Endothelial cell (in vitro differentiated cells): ENCODE measurements at places on chromosomes 7 and 10. TPM values are rescaled to one million over a fixed set of nuclear protein-coding genes. Genes with fewer than 3 reads are reported as not detected.
A peak's percentile ranks its signal among the peaks of the same experiment; 100 is the strongest.

GRCh38 chr10:102726274-102726673 lies 11.8 kb downstream of the SFXN2 start:
- H3K36me3 ChIP-seq = peaks cover 12% of the 10 kb centered on the region
- no peak overlapping the region for H3K4me3 ChIP-seq
- H3K27me3 ChIP-seq = peaks cover 2% of the 10 kb centered on the region
- no peak overlapping the region for H3K27ac ChIP-seq
- no peak for DNase-seq
- peaks cover 18% of the 10 kb centered on the region for H3K4me1 ChIP-seq

DNA sequence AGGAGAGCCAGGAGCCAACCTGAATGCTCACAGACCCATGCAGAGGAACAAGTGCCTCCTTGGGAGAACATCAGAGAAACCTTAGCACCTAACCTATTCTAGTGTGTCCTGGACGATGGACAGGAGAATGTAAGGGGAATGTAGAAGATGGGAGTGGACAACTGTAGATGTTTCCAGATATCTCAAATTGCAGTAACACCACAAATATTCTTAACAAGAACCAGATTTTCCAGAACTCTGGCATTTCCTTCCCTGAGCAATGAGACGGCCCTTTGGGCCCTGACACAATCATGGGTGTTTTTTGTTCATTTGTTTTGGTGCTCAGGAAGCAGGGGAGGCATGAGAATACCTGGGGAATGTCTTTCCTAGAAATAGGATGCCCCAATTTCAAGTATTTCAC lies 196.1 kb upstream of the PRSS1 start:
- H3K4me1 ChIP-seq = peaks cover 2% of the 10 kb centered on the region
- H3K36me3 ChIP-seq = no peaks in the 10 kb centered on the region
- DNase-seq = no peak
- no peaks in the 10 kb centered on the region for H3K27me3 ChIP-seq
- H3K4me3 ChIP-seq = no peak overlapping the region

MYOF gene
- total RNA-seq = 12.4 TPM

GRCh38 chr7:127514499-127514898 lies 70.9 kb downstream of the GCC1 start:
- H3K36me3 ChIP-seq = no peaks in the 10 kb centered on the region
- no peak overlapping the region for H3K27ac ChIP-seq
- peaks cover 5% of the 10 kb centered on the region for H3K27me3 ChIP-seq

DNA sequence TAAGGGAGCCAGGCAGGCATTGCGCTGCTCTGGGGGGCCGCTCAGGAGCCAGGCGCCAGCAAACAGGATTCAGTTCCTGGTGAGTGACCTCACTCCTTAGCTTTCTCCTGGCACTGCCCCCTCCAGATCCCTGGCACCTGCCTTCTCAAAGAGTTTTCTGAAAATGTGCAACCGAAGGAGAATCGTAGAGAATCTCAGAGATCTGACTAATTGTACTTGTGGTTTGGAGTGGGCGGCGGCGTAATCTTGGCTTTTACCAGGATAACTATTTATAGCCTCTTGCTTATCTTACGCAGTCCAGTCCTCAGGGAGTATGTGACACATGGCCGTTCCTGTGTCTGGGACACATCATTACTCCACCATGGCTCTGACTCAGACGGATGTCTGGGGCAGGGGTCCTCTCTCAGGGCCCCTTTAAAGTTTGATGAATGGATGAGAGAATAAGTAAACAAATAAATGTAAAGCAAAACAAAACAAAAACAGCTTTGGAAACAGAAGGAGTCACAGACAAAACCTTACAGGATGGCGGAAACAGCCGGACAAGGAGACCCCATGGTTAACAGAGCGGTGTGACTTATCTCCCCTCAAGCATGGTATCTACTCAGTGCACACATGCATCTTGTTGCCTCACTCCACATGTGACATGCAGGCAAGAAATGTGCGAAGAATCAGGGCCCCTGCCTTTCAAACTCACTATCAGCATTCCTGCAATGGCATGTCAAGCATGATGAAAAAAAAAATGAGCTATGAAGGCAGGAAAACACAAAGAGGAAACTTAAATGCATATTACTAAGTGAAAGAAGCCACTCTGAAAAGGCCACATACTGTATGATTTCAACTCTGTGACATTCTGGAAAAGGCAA lies 99.7 kb downstream of the TNS3 start:
- peaks cover 2% of the 10 kb centered on the region for H3K4me1 ChIP-seq
- H3K4me3 ChIP-seq = no peak overlapping the region
- peaks cover 9% of the 10 kb centered on the region for H3K27me3 ChIP-seq
- peaks cover 3% of the 10 kb centered on the region for H3K36me3 ChIP-seq
- H3K27ac ChIP-seq = no peak overlapping the region

DNA sequence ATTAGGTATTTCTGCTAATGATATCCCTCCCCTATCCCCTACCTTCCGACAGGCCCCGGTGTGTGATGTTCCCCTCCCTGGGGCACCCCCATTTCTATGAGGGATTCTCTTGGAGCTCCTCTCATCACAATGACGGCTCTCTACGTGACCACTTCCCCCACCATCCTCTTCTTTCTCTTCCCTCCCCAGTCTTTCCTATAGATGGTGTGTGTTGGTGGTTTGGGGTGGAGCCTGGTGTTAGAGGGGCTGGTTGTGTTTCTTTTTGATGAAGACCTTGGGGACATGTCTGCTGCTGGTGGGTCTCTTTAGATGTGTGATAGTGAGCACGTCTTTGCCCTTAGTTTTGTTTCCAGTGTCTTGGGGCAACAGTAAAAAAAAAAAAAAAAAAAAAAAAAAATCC lies 28.6 kb downstream of the RPS24 start:
- peaks cover 5% of the 10 kb centered on the region for H3K4me1 ChIP-seq
- DNase-seq = no peak
- H3K4me3 ChIP-seq = no peak overlapping the region
- no peak overlapping the region for H3K27ac ChIP-seq
- no peaks in the 10 kb centered on the region for H3K36me3 ChIP-seq

DNA sequence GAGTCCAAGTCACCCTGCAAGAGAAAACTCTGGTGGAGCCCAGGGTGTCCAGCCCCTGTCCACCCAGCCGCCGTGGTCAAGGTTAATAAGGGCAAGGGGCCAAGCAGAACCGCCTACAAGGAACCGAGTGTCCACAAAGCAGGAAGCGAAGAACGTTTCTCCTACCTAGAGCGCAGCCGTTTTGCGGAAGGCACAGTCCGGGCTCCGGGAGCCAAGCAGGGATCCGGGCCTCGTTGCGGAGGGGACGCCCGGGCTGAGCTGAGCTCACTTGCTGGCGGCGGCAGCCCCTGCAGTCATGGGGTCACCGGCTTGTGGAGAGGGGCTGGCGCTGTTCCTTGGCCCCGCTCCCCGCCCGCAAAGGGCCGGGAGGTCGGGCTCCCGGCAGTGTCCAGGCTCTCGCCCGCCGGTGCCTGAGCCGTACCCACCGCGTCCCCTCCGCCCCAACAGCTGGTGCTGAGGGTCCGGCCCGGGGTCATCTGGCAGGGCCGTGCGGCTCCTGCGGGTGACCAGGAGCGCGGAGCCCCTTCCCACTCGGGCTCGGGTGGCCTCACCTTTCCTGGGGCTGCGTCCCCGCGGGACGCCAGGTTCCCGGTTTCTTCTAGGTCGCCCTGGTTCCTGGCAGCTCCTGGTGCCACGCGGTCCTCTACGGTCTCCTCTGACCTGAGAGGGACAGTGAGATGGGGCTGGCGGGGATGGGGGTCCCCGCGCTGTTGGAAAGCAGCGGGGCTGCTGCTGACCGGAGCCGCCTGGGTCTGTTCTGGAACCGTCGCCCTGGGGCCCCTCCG lies 14.0 kb upstream of the ZNF273 start:
- peaks cover 1% of the 10 kb centered on the region for H3K36me3 ChIP-seq
- H3K4me3 ChIP-seq = peak overlapping the region; percentile 89
- peaks cover 22% of the 10 kb centered on the region for H3K27me3 ChIP-seq

GRCh38 chr7:99331002-99331401 lies 5.3 kb downstream of the ARPC1A start:
- peaks cover 2% of the 10 kb centered on the region for H3K27me3 ChIP-seq
- H3K36me3 ChIP-seq = peaks cover 9% of the 10 kb centered on the region
- DNase-seq = no peak
- H3K27ac ChIP-seq = no peak overlapping the region
- peaks cover 18% of the 10 kb centered on the region for H3K4me1 ChIP-seq
- H3K4me3 ChIP-seq = no peak overlapping the region

PRSS37 gene
- total RNA-seq = not detected

- no peak for DNase-seq
- H3K36me3 ChIP-seq = no peaks in the 10 kb centered on the region
- no peak overlapping the region for H3K4me3 ChIP-seq
- H3K27me3 ChIP-seq = peaks cover 2% of the 10 kb centered on the region
- peaks cover 15% of the 10 kb centered on the region for H3K4me1 ChIP-seq
- no peak overlapping the region for H3K27ac ChIP-seq
Observed at GRCh38 chr10:24313283-24313682, 104.3 kb downstream of the KIAA1217 start.

GRCh38 chr10:12563489-12563888 lies 214.1 kb downstream of the CAMK1D start:
- DNase-seq = no peak
- no peaks in the 10 kb centered on the region for H3K36me3 ChIP-seq
- H3K4me3 ChIP-seq = no peak overlapping the region
- peaks cover 4% of the 10 kb centered on the region for H3K27me3 ChIP-seq
- peaks cover 5% of the 10 kb centered on the region for H3K4me1 ChIP-seq

GRCh38 chr7:30247541-30248401 lies 36.6 kb upstream of the ZNRF2 start:
- H3K4me3 ChIP-seq = no peak overlapping the region
- peaks cover 15% of the 10 kb centered on the region for H3K4me1 ChIP-seq
- H3K27me3 ChIP-seq = no peaks in the 10 kb centered on the region
- H3K36me3 ChIP-seq = no peaks in the 10 kb centered on the region
- DNase-seq = no peak

IRF5 gene
- total RNA-seq = 3.9 TPM

PRSS1 gene
- total RNA-seq = 0.82 TPM

DNA sequence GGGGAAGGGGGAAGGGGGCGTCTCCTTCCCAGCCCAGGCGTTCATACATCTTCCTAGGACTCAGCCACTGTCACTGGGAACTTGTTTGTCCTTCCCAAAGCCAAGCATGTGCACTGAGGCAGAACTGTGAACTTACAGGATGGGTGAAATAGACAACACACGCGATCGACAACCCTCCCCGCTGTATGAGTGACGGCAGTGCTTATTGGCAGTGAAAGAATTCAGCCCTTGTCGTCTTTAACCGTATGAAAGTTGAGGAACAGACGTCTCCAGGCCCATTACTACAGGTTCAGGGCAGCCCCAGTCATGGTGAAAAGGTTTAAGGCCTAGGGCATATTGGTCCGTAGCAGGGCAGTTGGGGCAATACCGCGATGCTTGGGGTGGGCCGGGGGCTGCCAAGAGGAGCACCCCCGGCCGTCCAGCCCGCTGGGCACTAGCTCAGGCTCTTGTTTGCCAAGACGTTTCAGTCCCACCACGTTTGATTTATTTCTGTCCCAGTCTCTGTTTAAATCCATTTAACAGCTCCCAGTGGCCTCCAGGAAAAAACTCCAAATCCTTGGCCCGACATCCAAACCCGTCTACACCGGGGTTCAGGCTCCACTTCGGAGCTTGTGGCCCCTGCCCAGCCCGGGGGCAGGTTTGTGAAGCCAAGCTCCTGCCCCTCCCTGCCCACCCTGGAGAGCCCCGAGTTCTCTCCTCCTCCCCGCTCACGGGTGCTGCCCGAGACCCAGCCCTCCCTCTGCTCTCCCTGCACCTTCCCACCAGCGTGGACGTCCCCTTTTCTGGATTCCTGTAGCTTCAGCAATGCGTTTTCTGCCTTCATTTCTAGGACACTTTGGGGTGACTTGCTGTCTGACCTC lies 159.8 kb downstream of the DNAJB6 start:
- no peak overlapping the region for H3K4me3 ChIP-seq
- H3K4me1 ChIP-seq = no peaks in the 10 kb centered on the region
- H3K36me3 ChIP-seq = peaks cover 21% of the 10 kb centered on the region
- H3K27me3 ChIP-seq = peaks cover 22% of the 10 kb centered on the region
- no peak overlapping the region for H3K27ac ChIP-seq

GRCh38 chr10:11776080-11776479 lies 33.9 kb downstream of the ECHDC3 start:
- no peak overlapping the region for H3K27ac ChIP-seq
- peaks cover 3% of the 10 kb centered on the region for H3K4me1 ChIP-seq
- H3K36me3 ChIP-seq = peaks cover 3% of the 10 kb centered on the region
- H3K4me3 ChIP-seq = no peak overlapping the region
- DNase-seq = no peak

ACTR3C gene
- 0.87 TPM for total RNA-seq

WNT8B gene
- total RNA-seq = not detected

GRCh38 chr10:86580521-86580891 lies 58.9 kb upstream of the WAPL start:
- H3K4me3 ChIP-seq = no peak overlapping the region
- peaks cover 1% of the 10 kb centered on the region for H3K27me3 ChIP-seq
- no peak overlapping the region for H3K27ac ChIP-seq
- peaks cover 3% of the 10 kb centered on the region for H3K4me1 ChIP-seq

RASA4 gene
- 20.4 TPM for total RNA-seq

ZNF736 gene
- 15.8 TPM for total RNA-seq

GRCh38 chr7:116902867-116903266 lies 40.5 kb downstream of the CAPZA2 start:
- H3K4me3 ChIP-seq = peak overlapping the region; percentile 5
- peaks cover 3% of the 10 kb centered on the region for H3K4me1 ChIP-seq
- H3K36me3 ChIP-seq = peaks cover 20% of the 10 kb centered on the region
- H3K27me3 ChIP-seq = peaks cover 1% of the 10 kb centered on the region
- H3K27ac ChIP-seq = no peak overlapping the region

ZNF316 gene
- total RNA-seq = 42.2 TPM

ATP5F1C gene
- total RNA-seq = 216 TPM

DPP6 gene
- 1.4 TPM for total RNA-seq

- H3K27ac ChIP-seq = peak overlapping the region; percentile 26
- no peak overlapping the region for H3K4me3 ChIP-seq
- H3K4me1 ChIP-seq = peaks cover 69% of the 10 kb centered on the region
Observed at GRCh38 chr10:5587151-5588079, 62.7 kb downstream of the CALML3 start.

- no peak for DNase-seq
- no peak overlapping the region for H3K27ac ChIP-seq
- H3K27me3 ChIP-seq = peaks cover 1% of the 10 kb centered on the region
- no peak overlapping the region for H3K4me3 ChIP-seq
- H3K36me3 ChIP-seq = peaks cover 3% of the 10 kb centered on the region
Observed at GRCh38 chr7:38189231-38189938, 11.3 kb downstream of the STARD3NL start.

- no peak overlapping the region for H3K27ac ChIP-seq
- H3K27me3 ChIP-seq = no peaks in the 10 kb centered on the region
- H3K4me3 ChIP-seq = no peak overlapping the region
- H3K4me1 ChIP-seq = peaks cover 2% of the 10 kb centered on the region
- no peak for DNase-seq
Observed at GRCh38 chr7:27914409-27914808, 174.4 kb downstream of the TAX1BP1 start.
